Activated CD4-positive, CD25-positive, alpha-beta regulatory T cell treated with anti-CD3 and anti-CD28 coated beads, Interleukin-2, amount 50 U/mL, for 24 hours (primary cell): ENCODE measurements at places on chromosomes 2 and 18.
A peak's percentile ranks its signal among the peaks of the same experiment; 100 is the strongest.

GRCh38 chr18:63247506-63247905 lies 72.1 kb downstream of the BCL2 start:
- no peak for ATAC-seq

DNA sequence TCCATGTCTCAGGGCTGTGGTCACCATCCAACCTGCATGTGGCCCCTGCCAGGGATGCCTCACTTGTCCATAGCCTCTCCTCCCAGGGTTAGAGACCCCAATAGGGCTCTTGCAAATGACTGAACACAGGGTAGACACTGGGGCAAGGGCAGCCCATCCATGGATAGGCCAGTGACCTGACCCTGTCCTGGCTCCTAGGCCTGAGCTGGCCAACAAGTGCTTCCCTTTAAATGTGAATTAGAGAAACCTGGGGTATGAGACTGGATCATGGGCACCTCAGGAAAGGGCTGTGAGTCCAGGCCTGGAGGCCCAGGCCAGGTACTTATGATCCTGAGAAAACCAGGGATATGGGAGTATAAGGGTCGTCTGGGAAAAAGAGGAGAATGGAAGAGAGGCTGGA lies 64.5 kb downstream of the COPS8 start:
- ATAC-seq: no peak

DNA sequence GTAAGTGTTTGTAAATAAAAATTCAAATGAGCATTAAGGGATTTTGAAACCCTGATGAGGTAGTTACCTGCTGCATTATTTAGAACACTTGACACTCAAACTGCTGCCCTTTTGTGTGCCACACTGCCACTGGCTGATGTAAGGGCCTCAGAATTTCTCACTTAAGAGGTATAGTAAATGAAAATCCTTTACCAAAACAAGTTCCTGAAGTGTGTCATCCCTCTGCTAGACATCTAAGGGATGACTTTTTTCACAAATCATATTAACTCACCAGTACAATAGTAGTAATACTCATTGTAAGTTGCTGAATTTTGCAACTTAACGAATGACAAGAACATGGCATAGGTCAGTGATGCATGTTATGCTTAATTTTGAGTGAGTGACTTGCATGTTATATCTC lies 274.9 kb upstream of the UBE2E3 start:
- ATAC-seq: no peak

DNA sequence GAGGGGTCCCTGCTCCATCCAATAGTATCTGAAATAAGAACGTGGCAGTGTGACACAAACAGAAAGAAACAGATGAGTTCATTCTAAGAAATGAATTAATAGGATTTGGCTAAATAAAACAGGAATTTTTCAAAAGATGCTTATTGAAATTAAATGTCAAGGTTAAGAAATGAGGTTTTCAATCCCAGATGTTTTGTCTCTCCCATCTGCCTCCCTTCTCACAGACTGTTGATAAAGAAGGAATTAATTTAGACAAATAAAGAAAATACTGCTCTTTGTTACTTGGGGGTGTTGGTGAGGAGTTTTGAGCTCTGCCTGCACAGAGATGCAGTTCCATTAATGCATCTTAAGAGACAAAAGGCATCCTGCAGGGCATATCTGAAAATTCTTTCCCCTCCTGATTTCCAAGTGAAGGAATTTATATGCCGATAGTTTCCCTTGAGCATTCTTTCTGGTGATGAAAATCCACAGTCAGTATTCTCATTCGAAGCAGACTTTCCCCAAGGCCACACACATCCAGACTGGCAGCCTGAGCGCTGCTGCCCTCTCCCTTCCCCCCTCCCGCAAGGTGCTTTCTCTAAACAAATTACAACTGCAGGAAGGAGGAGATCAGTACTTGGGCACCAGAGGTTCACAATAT lies 385.4 kb upstream of the RND3 start:
- ATAC-seq: no peak

GRCh38 chr2:237727363-237727762 lies 71.2 kb upstream of the RBM44 start:
- no peak for ATAC-seq

DNA sequence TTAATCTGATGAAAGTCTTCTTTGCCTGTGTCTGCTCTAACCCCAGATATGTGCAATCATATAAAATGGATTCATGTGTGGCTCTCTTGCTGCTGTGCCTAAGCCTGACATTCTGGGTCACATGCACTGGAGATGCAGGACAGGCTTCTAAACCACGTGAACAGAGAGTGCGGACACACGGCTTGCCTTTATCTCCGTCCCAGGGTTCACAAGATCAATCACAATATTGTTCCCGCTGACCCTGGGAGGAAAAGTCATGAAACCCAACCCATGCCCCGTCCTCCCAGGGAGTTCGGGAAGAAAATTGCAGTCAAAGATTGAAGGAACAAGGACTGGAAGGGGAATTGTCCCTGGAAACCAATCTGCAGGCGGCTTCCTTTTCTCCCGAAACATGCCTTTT lies 74.8 kb downstream of the VAPA start:
- ATAC-seq: no peak

GRCh38 chr2:207258263-207258991 lies 92.7 kb upstream of the KLF7 start:
- ATAC-seq: no peak

DNA sequence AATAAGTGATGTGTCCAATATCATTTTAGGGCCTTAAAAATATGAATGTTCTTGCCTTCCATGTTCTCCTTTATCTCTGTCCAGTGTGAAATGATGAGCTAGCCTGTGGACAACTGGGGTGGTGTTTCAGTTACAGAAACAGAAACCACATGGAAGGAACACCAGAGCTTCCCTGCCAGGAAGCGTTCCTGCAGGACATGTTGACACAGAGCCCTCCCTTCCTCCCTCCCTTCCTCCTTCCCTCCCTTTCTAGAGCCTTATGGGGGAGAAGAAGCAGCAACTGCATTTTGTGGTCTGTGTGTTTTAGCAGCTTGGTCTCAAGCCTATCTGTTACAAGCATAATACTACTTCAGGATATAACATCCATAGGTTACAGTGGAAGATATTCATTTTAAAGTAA lies 539.7 kb upstream of the NETO1 start:
- no peak for ATAC-seq

GRCh38 chr2:216414772-216415319 lies 2.6 kb downstream of the SMARCAL1 start:
- ATAC-seq: no peak

DNA sequence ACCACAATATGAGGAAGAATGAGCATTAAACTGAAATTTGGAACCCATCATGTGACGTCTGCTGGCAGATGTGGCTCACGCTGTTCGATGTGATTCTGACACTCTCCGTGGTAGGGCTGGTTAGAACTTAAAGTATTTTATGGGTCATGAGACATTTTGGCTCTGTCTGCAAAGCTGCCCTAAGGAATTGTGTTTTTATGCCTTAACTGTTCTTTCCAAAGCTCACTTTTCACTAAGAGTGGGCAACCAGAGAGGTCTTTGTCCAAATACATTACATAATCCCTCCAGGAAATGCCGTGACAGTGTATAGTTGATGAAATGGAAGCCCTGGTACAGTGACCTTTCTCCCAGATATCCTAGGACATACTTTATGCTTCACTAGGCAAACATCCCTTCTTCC lies 119.1 kb downstream of the AQP4 start:
- no peak for ATAC-seq

DNA sequence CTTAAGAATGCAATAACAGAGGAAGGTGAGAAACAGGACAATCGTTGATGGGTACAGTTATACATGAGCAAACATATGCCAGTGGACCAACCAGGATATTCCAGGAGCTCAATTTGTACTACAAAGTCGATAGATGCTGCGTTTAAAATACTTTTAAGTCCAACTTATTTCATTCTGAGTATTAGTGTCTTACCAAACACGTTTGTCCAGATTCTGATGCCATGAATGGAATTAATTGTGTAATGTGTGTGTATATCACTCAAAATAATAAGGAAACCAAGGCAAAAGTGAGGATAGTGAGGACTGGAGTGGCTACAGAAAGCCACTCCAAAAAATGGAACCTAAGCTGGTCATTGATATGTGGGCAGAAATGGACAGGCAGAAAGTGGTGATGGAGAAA lies 332.6 kb downstream of the RIT2 start:
- ATAC-seq: no peak

DNA sequence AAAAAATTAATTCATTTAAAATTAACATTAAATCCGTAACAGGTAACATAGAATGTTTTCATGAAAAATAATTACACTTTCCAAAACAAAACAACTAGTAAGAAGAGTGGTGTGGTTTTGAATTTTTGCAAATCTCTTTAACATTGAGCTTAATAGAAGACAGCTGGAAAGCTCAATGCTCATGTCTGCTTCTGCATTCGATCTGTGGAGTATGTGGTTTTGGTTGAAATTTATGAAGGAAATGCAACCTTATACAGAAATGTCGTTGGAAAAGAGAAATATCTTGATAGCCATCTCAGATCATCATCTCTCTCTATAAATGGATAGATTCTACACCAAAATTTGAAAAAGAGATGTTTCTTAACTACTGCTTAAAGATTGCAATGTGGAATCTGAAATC lies 17.3 kb upstream of the FHL2 start:
- no peak for ATAC-seq

DNA sequence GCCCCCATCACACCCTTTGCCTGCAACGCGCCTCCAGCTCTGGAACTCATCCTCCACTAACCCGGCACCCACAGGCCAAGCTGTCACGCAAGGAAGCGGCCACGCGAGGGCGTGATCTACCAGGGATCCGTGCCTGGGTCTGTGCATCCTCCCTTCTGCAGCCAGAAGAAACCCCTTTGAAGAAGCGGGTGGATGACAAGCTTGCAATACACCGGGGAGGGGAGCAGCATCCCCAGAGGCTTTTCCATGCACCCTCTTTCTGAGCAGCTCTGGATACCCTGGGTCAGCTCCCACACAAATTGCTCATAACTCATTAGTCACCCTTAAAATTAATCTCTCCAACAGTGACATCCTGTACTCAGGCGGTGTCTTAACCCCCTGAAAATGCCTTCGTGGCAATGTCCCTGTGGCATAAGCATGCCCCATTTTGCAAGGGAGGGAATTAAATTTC lies 47.6 kb downstream of the PDCL3 start:
- peak; percentile 67 for ATAC-seq

DNA sequence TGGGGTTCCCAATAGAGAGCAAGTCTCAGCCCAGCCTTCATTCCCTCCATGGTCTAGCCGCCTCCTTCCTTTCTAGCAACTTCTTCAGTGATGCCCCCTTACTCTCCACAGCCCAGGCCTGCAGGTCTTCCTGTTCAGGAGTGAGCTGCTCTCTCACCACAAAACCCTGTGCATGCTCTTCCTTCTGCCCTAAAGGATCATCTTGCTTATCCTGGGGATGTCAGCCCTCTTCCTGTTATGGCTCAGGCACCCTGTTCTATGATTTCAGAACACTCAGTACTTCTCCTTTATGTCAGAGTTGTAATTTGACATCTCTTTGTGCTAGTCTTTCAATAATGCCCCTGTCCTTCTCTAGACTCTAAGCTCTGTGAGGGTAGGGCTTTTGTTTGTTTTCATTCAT lies 19.4 kb downstream of the TMEM178A start:
- no peak for ATAC-seq

GRCh38 chr2:102245266-102246151 lies 58.7 kb downstream of the IL1RL2 start:
- ATAC-seq: no peak
